ENCODE measurements at places on chromosomes 1 and 21.

GRCh38 chr21:20739421-20739820 lies 258.8 kb upstream of the NCAM2 start:
- no peak for DNase-seq

GRCh38 chr1:178477373-178477772 lies 19.4 kb downstream of the CLEC20A start:
- no peak for DNase-seq

DNA sequence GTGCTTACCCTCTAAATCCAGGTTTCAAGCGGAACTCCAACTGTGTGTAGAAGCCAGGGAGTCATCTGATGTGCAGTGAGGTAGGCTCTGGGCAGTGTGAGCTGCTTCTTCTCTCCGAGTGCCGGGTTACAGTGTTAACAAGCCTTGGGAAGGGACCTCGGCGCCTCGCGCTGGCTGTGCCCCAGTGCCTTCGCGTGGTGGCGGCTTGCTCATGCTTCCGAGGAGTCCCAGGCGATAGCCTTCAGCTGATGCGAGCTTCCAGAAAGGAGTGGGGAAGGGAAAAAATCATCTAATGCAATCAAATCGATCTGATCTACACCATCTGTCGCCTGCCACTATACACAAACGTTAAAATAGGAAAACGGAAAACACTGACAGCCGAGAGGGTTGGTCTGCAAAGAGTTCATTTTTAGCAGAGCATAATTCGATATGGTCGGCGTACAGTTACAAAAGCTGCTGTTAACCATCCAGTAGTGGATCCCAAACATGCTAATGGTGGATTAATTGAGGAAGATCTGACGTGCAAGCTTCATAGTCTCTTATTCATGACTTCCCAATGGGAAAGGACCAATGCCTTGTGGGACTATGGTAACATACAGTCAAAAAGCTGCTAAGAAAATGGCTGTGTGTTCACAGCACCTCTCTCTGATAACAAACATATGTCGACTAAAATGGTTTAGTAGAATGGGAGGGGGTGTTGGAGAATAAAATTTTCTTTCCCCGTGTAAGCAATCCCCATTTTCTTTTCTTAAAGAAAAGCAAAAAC lies 128.7 kb upstream of the DPYD start:
- DNase-seq = no peak

GRCh38 chr1:155598842-155599331 lies 11.1 kb upstream of the MSTO1 start:
- no peak for DNase-seq

DNA sequence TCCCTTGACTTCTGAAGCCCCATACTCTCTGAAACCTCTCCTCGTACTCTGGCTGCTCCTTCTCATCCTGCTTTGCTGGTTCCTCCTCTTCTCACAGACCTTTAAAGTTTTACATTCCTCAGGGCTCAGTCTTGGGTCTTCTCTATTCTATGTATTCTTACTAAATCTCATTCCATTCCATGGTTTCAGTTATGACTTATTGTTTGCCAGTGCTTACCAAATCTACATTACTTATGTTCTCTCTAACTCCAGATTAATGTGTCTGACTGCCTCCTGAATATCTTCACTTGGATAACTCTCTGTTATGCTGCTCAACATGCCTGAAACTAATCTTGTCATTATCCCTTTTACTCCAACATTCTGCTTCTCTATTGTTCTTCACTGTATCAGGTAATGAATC lies 5.4 kb upstream of the SLC35D1 start:
- DNase-seq = no peak

DNA sequence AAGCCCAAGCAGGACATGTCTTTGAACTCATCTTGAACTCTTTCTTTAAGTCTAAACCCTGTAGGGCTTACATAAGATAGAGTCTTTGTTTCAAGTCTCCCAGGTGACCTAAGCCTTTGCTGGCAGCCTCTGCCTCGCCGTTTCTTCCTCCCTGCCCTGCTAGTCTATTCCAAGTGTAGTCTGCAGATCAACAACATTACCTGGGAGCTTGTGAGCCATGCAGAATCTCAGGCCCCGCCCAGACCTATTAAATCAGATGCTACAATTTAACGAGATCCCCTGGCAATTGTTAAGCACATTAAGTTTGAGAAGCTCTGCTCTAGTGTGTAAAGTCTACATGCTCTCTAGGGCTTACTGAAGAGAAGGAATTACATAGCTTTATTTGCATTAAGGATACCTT lies 271.6 kb downstream of the PBX1 start:
- no peak for DNase-seq

- no peak for DNase-seq
These were observed 16.6 kb upstream of the RNF223 start for GRCh38 chr1:1090424-1091343.

GRCh38 chr1:225942574-225942973 lies 1.6 kb upstream of the LEFTY2 start:
- DNase-seq = no peak

- DNase-seq = no peak
These were observed 24.5 kb upstream of the TNFRSF1B start for GRCh38 chr1:12142141-12142823.

GRCh38 chr1:24996983-24997893 lies 67.2 kb upstream of the RUNX3 start:
- peak; percentile 55 for DNase-seq

GRCh38 chr1:185351734-185352466 lies 34.9 kb upstream of the IVNS1ABP start:
- no peak for DNase-seq

- DNase-seq = no peak
These were observed 3.5 kb downstream of the SPOCD1 start for GRCh38 chr1:31812158-31812829.

- DNase-seq = no peak
These were observed 169.4 kb downstream of the RASAL2 start for GRCh38 chr1:178263341-178263740.

- DNase-seq = no peak
These were observed 68.6 kb downstream of the LHX8 start for GRCh38 chr1:75202751-75203150.

Data from CD4-positive, alpha-beta T cell treated with Interleukin-21 for 1 hour (primary cell).